ENCODE measurements at places on chromosomes 1 and 21.

DNA sequence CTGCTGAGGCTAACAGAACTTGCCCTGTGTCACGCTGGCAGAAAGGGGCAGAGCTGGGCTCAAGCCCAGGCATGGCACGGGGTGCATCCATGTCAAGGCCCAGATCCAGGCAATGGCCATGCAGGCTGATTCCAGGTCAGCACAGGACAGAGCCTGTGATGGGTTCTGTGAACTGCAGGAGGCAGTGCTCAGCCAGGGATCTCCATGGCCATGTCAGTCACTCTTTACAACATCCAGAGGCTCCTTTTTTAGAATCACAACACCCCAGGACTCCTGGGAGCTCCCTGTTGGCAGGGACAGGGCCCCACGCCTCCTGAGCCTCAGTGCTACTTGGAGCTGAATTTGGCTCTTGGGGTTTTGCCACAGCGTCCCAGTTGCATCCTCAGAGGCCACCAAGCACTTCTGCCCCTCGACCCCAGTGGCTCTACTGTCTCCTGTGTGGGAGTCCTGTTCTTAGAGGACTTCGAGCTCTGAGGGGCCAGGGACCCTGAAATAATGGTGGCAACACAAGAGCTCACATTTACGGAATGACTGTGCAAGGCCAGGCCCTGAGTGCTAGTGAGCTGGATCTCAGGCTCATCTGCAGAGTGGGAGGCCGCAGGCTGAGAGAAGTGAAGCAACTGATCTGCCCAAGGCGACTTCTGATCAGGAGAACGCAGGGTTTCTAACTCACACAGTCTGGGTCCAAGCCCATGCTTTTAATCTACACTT, 211.5 kb downstream of the TRABD2B start:
- no peak for DNase-seq

GRCh38 chr1:65069011-65069565, 78.9 kb upstream of the AK4 start:
- peak; percentile 67 for DNase-seq

GRCh38 chr1:44146536-44147361, 5.3 kb upstream of the KLF18 start:
- no peak for DNase-seq

GRCh38 chr1:78040484-78041089, 5.2 kb upstream of the GIPC2 start:
- no peak for DNase-seq

GRCh38 chr1:74853756-74854155, 120.8 kb downstream of the TYW3 start:
- DNase-seq = no peak

- DNase-seq = peak; percentile 45
Measured at GRCh38 chr1:16204634-16205333, 7.7 kb downstream of the ARHGEF19 start.

GRCh38 chr1:172915271-172915670, 135.5 kb downstream of the TNFSF18 start:
- DNase-seq = no peak

- DNase-seq = no peak
Measured at GRCh38 chr1:20486457-20487235, 636 bp upstream of the CAMK2N1 start.

- no peak for DNase-seq
Measured at GRCh38 chr1:12142891-12143630, 23.7 kb upstream of the TNFRSF1B start.

GRCh38 chr1:14808768-14809167, 210.3 kb downstream of the KAZN start:
- DNase-seq = no peak

DNA sequence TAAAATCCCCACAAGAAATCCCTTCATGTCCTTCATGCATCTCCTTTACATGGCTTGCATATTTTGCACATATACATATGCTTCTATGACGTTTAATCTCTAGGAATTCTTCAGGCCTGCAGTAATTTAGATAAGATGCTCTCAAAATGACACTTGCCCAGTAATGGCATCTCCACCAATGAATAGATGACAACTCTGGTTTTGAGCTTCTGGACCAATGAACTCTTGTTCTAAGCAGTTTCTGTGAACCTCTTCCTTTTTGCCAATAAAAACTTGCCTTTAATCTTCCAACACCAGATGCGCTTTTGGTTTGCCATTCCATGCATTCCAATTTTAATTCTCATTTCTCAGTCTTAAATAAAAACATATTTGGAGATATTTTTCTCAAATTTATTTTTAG, 189.8 kb upstream of the OLFM3 start:
- no peak for DNase-seq

- peak; percentile 34 for DNase-seq
Measured at GRCh38 chr1:210233495-210234328, 1.1 kb downstream of the SERTAD4 start.

GRCh38 chr21:41647806-41648561, 118.9 kb downstream of the RIPK4 start:
- no peak for DNase-seq

DNA sequence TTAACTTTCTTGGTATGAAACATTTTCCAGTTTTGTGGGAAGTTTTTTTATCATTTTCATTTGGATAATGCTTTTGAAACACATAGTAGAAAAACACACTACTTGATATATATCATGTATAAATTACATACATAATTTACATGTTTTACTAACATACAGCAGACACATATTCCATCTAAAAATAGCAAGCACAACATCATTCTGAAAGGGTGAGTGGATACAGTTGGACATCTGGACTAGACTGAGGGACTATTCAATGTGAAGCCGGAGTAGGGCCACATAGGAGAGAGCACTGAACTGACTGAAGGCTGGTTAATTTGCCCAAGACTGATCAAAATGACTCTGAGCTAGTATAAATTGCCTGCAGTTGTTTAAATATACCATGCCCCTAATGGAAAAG, 11.7 kb downstream of the CDKN2C start:
- no peak for DNase-seq

DNA sequence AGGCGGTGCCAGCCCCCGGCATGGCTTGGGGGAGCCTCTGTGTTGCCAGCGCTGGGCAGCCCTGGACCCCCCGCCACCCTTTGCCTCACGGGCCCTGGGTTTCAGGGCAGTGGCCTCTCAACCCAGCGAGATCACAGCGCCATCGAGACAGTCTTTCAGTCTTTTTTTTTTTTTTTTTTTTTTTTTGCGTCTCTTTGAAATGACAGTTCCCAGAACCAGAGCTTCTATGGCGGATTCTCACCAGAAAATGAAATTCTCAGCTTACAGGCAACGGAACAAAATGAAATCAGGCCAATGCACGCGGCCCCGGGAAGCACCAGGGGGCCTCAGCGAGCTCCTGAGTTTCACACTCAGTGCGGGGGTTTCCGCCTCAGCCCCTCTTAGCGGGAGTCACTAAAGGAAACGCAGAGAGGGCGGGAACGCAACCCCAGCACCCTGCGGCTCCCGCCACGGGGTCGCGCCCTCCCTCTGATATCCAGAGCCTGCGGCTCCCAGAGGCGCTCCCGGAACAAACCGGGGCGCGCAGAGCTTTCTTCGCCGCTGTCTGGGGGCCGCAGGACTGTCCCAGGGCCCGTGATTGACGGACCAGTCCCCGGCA, 8.0 kb upstream of the COL6A1 start:
- DNase-seq = peak; percentile 86

DNA sequence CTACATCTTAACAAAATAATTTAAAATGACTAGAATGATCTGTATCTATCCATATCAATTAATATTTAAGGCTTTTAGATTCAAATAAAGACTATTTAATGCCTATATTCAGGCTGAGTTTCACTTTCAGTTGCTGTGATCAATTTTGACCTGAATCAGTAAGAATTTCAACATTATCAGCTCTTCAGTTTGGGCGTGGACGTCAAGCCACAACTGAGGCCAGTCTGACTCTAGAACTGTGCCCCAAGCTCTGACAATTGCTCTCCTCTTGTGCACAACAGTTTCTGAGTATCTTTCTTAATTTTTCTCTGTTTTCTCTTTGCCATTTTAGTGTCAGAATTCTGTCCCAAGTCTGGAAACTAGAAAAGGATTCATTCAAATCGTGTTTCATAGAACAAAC, 1095.5 kb downstream of the PLA2G4A start:
- no peak for DNase-seq

DNA sequence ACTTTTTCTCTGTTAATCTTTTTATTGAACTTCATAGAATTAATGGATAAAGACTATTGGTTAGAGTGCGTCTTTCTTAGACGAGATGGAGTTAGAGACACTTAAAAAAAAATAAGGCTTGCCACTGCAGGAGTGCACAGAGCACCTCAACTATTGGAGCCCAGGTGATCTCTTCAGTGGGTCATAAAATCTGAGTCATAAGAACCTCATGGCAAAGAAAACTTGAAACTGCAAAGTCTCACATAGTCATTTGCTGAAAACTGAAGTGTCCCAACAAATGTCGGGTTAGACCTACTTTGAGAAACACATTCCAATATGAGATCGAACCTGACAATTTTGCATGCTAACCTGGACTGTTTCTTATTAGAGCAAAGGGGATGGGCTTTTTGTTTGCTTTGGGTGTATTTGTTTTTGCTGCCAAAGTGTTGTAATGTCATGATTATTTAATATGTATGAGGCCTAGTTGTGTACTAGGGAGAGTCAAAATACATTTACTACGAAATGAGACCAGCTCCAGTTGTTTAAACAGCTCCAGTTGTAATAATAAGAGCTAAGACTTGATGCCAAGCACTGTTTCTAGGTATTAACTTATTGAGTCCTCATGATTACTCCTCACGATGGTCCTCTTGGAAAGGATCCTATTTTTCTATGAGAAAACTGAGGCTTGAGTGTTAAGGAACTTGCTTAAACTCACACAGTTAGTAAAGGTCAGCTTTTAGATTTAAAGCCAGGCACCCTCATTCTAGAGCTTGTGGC, 65.1 kb downstream of the DDR2 start:
- DNase-seq = no peak

DNA sequence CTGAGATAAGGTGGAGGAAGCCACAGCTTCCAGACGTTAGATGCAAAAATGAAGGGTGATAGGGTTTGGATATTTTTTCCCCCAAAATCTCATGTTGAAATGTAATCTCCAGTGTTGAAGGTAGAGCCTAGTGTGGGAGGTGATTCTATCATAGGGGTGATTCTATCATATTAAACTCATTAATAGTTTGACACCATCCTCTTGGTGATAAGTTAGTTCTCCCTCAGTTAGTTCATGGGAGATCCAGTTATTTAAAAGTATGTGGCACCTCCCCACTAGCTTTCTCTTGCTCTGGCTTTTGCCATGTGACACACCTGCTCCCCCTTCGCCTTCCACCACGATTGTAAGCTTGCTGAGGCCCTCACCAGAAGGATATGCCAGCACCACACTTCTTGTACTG, 8.3 kb upstream of the TBCE start:
- DNase-seq = no peak

GRCh38 chr1:95095833-95096217, 21.3 kb upstream of the TLCD4 start:
- no peak for DNase-seq

DNA sequence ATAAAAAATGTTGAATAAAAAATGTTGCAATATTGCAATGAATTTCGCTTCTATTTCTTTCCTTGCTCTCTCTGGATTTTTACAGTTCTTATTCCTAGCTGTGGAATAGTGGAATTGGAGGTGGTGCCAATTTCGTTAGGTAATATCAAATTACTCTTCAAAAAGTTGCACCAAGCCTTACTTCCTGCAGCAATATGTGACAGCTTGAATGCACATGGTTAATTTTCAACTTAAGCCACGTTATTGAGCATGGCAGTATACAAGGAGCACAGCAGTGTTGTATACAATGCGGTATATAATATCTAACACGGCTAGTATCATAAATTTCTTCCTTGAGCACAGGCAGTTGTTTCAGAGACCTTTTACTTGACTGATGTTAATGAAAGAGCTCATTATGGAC, 152.5 kb downstream of the NOS1AP start:
- no peak for DNase-seq

DNA sequence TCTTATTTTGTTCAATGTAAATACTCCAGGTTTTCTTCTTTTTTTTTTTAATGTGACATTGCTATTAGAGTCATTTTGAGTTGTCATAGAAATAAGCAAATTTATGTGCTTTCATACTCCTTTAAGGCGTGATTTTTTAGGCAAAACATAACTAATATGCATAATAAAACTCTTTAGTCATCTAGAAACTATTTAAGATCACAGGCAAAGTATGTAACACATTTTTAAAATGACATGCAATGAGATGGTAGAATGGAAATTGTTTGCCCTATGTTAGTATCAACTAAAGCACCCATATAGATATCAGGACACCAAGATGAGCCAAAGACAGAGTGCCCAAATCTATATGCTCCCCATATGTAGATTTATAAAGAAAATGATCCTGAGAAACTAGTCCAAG, 41.5 kb upstream of the SGIP1 start:
- DNase-seq = no peak

- DNase-seq = no peak
Measured at GRCh38 chr1:7676274-7676945, 94.7 kb upstream of the VAMP3 start.

DNA sequence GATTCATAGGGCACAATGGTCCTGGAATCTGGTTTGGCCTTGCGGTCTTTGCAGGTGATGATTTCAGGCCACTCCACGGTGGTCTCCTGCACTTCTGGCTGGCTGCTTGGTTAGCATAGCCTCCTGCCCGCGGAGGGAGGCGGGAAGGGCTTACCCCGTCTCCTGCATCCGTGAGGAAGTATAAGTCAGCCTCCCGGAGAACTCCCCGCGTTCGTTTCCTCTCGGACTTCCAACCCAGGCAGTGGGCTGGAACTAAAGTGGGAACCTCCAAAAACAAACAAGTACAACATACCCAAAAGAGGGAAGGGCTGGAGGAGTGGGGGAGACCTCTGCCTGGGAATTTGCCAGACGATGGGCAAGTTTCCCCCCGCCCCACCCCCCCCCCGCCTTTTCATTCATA, 939 bp upstream of the CCN1 start:
- DNase-seq = no peak

- DNase-seq = peak; percentile 25
Measured at GRCh38 chr1:33455539-33456501, 16.6 kb upstream of the ZSCAN20 start.

DNA sequence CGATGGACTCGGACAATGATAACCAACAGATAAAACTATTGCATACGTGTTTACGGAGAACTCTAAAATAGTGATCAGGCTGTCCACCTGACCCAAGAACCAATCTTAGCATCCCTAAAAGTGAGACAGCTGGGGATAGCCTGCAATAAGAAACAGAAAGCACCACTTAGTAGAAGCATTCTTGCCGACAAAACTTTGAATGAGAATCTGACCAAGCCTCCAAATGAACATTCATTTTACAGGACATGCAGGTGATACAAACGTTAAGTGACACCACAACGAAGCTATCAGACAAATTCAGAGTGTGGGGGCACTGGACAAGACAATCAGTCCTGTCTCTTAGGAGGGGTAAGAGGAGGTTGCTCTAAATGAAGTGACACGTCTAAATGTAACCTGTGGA, 1.2 kb downstream of the PSMG1 start:
- no peak for DNase-seq

GRCh38 chr1:226939438-226940028, 561 bp upstream of the COQ8A start:
- DNase-seq = no peak
